Stimulated activated CD8-positive, alpha-beta memory T cell treated with anti-CD3 and anti-CD28 coated beads, Interleukin-4, amount 100 ng/mL, for 4 hours (primary cell): ENCODE measurements at places on chromosomes 16 and 17.

GRCh38 chr17:33696102-33696501, 403.0 kb upstream of the ASIC2 start:
- no peak for DNase-seq

DNA sequence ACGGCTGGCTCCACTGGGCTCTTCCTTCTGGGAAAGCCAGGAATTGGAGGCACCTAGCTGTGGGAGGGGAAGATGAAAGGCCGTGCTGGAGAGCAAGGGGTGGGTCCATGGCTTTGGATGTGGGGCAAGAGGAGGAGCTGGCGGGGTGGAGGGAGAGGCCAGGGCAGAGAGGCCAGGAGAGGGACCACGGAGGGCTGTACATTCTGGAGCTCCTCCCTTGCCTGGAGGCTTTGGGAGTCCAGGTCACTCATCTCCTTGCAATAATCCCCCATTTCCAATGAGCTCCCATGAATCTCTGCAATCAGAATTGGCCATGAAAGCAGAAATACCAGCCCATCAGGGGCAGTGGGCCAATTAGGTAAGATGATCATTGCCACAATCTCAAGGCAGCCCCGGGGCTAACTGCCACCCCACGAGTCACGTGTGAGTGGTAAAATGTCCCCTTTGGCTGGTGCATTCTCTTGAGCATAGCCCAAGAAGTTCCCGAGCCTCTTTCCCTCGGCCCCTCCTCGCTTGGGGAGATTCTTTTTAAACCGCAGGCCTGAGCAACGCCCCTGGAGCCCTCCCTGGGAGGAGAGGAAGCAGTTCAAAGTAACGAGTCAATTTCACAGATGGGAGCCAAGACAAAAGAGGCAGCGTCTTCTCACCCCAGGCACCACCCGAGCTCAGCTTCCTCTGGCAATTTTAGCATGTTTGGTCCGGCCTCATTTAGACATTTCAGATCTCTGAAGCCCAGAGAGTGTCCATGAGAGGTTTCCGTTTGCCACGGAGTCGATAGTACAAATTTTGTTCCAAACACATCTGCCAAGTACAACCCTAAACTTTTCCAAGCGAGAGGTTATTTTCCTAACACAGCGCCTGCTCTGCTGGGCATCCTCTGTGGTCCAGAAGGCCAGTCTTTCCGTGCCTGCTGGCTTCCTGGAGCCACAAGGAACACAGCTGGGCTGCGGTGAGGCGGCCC, 13.4 kb downstream of the RTN4RL1 start:
- no peak for DNase-seq

- DNase-seq, result no peak
Measured at GRCh38 chr17:60079401-60080243, 901 bp upstream of the HEATR6 start.

DNA sequence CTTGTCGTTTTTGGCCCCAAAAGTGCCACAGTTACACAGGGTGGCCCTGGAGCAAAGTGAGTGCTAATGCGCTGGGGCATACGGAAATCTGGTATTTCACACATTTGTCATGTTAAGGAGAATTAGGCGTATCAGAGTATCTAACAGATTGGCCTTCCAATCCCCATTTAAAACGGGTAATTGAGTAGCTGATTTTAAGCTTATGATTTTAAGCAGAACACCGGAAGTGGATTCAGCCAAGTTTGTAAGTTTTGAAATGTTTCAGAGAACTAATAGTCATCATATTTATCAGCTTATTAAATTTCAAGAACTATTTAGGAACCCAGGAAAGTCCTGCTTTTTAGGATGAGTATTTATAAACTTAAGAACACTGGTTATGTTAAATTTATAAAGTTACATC, 19.5 kb downstream of the LRRC75A start:
- no peak for DNase-seq

DNA sequence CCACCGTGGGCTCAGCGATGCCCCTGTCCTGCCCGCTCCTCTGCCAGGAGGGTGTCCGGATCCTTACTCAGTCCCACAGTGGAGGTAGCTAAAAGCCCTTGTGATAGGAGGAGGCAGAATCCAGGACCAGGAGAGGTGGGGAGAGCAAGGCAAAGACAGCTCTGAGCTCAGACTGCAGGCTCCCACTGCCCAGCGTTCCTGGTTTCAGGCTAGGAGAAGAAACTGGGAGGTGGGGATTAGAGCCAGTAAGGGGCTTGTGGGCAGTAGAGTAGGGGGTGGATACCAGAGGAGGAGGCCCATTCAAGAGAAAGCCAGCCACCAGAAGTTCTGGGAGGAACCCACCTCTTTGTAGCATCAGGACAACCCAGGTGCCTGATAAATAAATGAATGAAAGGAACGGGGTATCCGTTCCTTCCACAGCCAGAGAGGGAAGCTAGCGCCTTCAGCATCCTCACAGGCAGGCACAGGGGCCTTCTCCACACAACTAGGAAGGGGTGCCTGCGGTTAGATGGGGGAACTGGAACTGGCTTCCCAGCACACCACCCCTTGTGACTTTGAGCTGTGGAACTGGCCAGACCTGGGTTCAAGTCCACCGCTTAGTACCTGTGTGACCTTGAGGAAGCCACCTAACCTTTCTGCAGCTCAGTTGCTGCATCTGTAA, 2.3 kb downstream of the IL21R start:
- no peak for DNase-seq

GRCh38 chr16:19001788-19002187, 18.1 kb downstream of the TMC7 start:
- DNase-seq, result no peak

- DNase-seq, result no peak
Measured at GRCh38 chr17:43875476-43876147, 28.6 kb downstream of the CD300LG start.

DNA sequence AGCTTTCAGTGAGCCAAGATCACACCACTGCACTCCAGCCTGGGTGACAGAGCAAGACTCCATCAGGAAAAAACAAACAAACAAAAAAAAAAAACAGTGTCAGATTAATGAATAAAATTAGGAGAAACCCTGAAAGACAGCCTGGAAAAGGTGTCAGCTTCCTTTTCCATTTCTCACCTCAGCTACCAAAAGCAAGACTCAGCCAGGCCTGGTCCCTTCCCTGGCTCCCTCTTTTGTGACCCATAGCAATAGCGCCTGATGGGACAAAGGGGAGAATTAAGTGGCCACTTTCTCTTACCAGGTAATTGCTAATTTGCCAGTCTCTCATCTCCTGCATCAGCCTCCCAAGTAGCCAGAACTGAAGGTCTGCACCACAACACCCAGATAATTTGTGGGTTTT, 3.9 kb upstream of the THRA start:
- no peak for DNase-seq

GRCh38 chr16:58107709-58108108, 21.5 kb downstream of the CFAP20 start:
- DNase-seq, result no peak
